SHP77 (cell line): ENCODE measurements at places on chromosomes 7 and 10.

DNA sequence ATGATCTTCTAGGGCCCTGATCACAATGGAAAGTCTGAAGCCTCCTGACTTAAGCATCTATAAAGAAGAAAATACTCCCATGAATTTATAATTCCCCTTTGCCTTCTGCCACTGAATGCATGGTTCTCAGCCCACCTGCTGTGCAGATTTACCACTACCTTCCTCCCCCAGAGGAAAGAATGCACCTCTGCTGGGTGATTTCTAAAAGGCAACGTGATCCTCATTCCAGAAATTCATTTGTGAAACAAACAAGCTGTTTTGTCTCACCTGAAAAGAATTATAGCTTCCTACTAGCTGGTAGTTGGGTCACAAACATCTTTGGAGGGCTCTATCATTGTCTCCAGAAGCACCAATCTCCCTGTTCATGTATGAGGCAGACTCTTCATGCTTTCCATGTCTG is 320.2 kb downstream of the CDC14C start:
- no peak for DNase-seq

DNA sequence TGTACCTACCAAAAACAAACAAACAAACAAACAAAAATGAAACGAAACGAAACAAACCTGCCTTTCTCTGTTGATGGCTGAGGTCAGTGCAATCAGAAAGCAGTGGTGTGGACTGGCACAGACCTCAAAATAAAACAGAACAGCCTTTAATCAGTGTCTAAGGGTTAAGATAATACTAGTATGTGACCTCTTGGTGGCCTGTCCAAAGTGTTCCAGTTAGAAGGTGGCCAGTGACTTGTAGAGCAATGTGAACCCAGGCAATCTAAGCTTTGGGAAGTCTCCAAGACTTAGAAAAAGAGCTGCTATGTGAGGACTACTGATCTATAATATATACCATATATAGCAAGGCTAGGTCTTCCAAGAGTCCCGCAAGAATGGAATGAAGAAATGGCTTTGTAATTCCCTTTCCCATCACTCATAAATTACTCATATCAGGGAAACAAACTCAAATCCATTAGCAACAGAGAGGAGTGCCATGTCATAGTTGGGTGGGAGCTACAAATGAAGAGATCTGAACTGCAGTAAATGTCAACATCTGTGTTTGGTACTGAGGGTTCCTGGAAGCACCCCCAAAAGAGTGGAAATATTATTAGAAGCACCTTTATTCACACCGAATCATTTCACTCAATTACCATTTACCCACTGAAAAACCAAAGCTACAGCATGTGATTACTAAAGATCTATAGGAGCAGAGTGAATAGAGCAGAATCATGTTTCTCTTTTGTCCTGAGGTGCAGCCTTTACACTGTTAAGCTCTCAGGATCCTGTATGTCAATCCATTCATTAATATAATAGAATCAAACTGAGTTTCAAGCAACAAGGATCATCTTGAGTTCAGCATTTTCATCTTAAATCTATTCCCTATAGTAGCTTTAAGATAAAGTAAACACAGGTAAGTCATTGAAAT is 28.0 kb downstream of the ABLIM1 start:
- no peak for DNase-seq

GRCh38 chr7:157347217-157347904 is 10.6 kb downstream of the DNAJB6 start:
- DNase-seq, result no peak

DNA sequence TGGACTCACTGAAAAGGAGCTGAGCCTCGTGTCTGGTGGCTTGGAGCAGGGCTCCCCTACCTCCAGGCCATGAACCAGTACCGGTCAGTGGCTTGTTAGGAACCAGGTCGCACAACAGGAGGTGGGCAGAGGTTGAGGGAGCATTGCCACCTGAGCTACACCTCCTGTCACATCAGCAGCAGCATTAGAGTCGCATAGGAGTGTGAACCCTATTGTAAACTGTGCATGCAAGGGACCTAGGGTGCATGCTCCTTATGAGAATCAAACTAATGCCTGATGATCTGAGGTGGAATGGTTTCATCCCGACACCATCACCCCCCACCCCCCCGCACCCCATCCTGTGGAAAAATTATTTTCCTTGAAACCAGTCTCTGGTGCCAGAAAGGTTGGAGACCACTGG is 50.4 kb downstream of the TSPAN15 start:
- no peak for DNase-seq

GRCh38 chr10:64733980-64734379 is 1212.8 kb downstream of the REEP3 start:
- no peak for DNase-seq

DNA sequence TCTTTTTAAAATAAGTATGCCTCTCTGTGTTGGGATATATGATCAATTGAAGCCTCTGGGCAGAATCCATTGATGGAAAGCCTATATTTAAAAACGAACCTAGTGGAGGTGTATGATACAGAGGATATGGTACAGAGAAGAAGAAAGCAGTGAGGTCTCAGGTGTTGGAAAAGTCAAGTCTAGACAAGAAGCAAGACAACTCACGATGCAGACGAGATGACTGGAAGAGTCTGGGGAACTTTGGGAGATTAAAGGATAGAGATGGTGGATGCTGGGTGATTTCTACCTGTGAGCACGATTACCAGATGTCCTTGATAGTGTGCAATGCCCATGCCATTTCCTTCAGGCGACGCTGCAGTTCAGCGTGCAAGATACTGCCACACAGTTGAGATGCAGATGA is 524.7 kb upstream of the GALNT17 start:
- no peak for DNase-seq

DNA sequence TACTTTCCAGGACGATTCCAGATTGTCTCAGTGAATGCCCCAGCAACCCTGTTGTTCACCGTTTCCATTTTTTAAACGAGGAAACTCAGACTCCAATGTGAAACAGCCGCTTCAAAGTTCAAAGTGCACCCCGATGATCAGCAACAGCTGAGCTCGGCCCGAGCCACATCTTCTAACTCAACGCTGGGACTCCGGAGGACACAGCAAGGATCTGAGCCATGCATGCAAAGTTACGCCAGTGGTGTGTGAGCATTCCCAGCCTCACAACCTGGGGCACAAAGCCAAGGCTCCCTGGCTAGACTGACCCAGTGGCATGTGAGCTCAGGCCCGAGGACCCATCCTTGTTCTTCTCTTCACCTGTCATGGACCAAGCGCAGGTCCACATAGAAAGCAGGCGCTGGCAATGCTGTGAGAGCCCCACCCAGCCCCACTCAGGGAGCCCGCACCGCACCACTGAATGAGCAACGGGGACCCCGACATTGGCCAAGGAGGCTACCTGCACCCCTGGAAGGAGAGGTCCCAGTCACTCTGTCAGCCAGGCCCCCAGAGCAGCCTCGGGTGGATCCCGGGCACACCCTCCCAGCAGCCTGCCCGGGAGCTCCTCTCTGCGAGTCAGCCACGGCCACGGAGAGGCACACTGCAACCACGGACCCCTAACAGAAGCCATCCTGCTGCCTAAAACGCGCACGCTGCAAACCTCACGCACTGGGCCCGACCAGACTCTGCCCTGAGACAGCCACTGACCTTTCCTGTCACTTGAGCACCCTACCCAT is 82.9 kb downstream of the MAD1L1 start:
- no peak for DNase-seq

DNA sequence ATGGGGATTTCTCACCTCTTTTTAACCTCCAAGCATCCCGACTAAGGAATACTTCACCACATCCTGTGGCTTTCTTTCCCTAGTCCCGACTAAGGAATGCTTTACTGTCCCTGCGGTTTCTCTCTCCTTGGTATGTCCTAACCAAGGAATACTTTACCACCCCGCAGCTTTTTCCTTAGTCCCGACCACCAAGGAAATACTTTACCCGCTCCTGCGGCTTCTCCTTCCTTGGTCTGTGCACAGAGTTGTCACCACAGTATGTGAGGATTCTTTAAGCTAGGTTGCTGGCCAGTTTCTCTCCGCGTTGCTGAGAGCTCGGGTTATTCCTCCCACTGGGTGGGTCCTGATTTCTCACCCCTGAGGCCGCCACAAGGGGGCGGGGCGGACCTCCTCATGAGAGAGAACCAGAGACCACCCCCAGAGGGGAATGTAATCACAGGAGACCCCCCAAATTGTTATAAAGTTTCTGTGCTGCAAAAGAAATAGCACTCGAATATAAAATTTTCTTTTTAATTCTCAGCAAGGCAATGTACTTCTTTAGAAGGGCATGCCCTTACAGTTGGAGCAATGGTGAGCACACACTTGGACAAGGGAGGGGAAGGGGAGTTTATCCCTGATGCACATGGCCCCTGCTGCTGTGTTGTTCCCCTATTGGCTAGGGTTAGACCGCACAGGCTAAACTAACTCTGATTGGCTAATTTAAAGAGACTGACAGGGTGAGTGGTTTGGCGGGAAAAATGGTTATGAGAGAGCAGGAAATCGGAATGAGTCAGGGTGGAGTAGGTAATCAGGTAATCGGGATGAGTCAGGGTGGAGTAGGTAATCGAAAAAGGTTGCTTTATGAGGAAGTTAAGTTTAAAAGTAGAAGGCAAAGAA is 12.8 kb downstream of the SUGCT start:
- DNase-seq, result no peak

- peak; percentile 76 for DNase-seq
Observed at GRCh38 chr10:114520453-114520852, 116.2 kb upstream of the AFAP1L2 start.
